ENCODE measurements at places on chromosomes 11 and 22.

DNA sequence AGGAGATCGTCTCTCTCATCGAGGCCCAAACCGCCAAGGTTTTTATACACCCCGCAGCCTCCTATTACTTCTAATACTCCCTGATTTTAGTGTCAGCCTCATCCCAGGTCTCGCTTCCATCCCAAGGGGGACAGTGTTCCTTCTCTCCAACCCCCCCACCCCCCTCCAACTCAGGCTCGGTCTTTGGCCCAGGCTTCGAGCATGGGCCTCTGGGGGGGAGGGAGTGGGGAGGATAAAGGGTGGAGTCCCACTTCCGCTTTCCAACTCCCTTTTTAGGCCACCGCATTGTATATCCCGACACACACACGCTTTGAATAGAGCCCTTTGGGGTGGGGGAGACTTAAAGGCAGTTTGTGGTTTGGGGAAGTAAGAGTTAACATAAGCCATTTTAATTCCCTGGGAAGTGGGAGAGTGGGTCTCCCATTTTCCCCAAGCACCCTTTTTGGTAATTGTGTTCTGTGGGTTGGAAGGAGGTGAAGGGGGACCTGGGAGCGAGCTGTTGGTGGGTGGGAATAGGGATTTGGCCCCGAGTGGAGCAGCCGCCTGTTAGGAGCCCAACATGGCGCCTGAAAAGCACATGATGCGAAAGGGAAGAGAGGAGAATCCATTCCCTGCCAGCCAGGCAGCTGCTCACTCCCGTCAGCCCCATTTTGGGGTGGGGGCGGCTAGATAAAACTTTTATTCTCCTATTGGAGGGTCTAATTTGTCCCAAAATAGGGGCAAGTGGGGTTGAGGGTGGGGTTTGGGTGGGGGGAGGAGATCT is 844 bp downstream of the PCF11 start:
- peak; percentile 20 for DNase-seq

DNA sequence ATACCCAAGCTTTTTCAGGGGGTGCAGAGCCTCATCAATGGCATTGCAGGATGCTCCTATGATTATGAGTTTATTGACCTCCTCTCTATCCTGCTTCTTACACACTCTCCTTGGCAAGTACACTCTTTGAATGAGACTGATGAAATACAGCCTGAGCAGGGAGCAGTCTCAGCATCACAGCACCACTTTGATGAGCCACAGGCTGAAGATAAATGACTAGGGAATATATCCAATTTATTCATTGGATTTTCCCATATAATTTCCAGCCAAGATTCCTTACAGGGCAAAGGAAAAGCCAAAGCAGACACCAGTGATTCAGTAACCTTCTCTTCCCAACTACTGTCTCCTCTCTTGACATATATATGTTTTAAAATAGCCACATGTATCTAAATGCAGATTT is 79.2 kb downstream of the CASP12 start:
- no peak for DNase-seq

GRCh38 chr22:50489363-50490243 is 2.9 kb downstream of the MIOX start:
- DNase-seq: no peak

DNA sequence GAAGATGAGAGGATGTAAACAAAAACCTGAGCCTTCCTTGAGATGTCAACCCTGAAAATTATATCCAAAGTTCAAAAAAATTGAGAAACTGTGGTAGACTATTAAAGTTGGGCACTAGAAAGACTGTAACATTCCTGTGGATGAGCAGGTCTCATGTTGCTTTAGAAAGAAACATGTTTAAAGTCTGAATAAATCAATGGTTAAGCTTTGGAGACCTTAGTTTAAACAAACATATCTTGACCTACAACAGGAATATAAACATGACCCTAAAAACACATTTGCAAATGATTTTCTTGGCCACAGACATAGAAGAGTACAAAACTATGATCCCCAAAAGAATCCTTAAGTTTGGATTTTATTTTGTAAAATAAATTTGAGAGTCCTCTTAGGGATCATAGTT is 38.1 kb upstream of the PCF11 start:
- no peak for DNase-seq

DNA sequence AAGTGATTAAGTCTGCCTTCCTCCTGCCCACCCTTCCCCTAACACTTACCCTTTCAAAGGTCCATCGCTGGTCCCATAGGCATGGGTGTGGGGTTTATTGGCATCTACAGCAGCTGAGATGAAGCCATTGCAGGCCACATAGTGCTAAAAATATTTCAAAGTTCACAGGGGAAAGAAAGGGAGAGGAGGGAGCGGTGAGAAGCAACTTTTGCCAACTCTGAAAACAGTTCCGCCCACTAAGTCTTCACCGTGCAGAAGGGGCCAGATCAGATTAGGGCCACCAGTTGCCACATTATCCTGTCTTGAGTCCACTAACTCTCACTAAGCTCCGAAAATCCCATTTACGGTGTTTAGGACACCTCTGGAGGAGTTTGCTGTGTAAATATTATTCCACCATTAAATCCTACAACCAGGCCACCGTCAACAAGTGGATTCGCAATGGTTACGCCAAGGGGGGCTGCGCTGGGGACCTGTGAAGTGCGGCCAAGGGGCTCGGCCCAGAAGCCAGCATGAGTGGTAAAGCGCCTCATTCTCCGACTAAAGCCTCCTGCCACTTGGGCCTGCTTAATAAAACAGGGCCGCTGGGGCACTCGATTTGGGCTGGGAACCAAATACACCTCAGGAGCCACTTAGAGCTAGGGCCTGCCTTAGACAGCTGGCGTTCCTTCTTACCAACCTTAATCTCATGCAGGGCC is 534.9 kb downstream of the MIAT start:
- DNase-seq: no peak

- DNase-seq: no peak
These were observed 78.7 kb upstream of the NARS2 start for GRCh38 chr11:78653294-78653909.

Data from stimulated activated CD8-positive, alpha-beta memory T cell treated with anti-CD3 and anti-CD28 coated beads, Interleukin-7, amount 100 ng/mL, for 1 hour (primary cell).